GM12878 (cell line): ENCODE measurements at places on chromosomes 3 and 15.
A peak's percentile ranks its signal among the peaks of the same experiment; 100 is the strongest.

DNA sequence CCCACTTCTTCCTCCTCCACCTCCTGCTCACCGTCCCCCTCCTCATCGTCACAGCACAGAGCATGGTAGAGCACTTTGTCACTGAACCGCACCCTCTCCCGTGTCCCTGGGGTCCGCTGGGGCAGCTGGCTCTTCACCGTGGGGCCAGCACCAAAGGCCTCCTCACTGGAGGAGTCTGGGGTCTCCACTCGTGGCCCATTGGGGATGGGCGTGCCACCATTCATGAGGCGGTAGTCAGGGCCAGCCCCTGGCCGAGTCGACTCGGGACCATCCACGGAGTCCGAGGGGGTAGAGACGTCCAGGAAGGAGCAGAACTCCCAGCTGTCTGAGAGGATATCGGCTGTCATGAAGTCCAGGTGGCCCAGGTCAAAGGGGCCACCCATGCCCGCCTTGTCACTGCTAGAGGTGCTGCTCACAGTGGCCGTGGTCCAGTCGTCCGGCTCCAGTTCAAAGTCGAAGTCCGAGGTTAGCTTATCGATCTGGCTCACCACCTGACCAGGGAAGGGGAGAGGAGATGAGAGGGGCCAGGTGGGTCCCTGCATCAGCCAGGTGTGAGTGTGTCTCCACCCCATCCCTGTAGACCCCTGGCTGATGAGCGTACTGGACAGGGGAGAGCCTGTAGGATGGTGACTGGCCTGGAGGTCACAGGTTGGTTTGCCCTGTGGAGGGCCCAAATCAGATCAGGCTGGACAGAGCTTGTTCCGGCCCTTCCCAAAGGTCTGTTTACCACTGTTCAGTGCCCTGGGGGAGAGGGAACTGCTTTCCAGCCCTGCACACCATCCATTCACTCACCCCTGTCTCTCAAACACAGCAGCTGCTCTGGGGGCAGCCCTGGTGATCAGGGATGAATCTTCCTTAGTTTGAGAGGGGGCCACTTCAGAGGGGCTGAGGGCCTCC is 12.8 kb downstream of the INSYN1 start:
- no peak for DNase-seq

- DNase-seq: no peak
Observed at GRCh38 chr15:94968133-94968532, 736.8 kb downstream of the MCTP2 start.

DNA sequence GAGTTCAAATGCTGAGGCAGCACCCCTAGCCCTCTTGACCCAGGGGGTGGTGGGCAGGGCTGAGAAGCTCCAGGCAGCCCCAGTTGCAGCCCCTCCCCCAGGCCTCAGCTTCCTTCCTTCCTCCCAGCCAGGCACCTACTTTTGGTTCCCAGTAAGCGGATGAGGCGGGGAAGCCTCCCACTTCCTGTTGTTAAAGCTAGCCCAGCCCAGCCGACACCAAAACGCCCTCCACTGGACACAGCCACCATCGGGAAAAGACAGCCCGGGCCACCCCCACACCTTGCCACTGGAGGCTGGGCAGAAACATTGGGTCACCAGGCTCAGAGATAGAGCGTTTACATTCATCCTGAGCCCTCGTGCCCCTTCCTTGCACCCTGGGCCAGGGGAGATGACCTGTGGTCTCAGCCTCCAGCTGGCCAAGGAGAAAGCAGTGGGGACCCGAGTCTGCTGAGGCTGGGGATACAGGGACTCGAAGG is 3.5 kb downstream of the DUSP7 start:
- peak; percentile 36 for DNase-seq

DNA sequence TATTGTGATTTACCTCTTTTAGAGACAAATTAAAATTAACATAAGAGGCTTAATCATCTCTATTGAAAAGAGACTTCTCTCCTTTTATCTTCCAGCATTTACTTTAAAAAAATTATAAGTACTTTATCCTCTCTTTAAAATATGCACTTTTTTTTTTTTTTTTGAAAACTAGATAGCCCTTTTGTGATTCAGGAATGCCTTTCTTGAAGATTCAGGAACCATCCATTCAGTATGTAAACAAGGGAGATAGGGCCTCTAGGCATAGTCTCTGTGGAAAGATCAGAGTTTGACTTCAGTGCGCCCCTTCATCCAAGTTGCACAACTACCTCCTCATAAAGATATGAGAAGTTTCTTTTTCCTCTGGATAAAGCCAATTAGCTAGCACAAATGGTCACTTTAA is 1163.7 kb downstream of the SI start:
- no peak for DNase-seq

DNA sequence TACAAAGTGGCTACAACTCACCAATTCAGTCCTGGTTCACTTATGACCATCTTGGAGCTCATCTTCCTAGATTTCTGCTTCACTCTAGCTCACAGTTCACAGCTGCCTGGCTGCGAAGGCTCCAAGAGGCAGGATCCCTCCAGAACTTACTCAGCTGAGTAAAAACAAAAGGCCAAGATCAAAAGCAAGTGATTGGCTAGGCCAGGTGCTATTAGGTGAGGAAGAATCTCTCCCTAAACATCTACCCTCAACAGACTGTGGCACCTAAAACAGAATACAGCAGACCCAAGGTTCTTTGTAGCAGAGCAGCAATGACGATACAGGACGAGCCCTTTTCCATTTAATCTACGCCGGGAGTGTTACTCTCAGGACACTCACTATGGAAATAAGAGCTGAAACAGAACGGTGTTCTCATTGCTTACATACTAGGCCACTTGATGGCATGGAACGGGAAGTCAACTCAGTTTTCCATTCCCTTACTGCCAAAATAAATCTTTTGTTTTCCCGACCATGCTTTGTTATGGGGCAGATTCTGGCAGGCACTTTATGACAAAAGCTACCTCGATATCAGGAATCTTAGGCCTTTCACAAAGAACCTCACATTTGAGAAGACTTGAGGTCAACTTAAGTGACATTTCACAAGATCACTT is 901 bp downstream of the ICE2 start:
- DNase-seq: peak; percentile 15

DNA sequence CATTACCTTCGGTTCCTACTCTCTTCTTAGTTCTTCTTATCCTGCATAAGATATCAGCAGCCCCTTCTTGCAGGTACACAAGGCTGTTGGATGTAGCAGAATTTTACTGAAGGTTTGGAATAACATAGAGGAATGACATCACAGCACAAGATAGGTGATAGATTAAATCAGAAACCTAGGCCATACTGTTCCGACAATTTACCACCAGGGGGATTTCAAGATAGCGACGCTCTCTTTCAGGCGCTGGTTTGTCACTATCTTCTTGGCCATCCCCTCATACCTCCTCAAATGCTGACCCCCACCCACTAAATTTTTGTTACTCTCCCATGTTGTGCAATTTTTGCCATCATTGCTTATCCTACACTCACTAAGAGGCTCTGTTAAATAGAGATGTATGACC is 3.5 kb downstream of the SIDT1 start:
- no peak for DNase-seq

GRCh38 chr3:140588558-140588957 is 89.3 kb upstream of the TRIM42 start:
- no peak for DNase-seq

DNA sequence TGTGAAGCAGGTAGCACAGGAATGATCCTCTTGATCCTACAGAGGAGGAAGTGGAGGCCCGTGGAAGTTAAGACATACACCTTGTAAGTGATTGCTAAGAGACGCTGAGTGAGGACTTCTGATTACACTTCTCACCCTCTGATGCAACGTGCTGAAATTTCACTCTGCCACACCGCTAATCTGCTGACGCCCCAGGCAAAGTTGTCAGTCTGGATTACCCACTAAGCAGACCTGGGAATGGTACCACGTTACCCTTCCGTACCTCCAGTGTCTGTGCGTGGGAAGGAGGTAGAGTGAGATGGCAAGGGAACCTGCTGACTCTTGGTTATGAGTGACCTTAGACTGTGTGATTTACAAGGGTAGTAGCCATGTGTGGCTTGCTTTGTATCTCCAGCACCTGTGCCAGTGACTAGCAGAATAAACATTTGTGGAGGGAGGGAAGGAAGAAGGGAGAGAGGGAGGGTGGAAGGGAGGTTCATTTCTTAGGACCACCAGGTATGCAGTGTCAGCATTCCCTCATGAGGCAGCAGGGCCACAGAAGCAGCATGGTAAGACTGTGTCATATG is 115.0 kb downstream of the ALDH1A2 start:
- no peak for DNase-seq

- DNase-seq: no peak
Observed at GRCh38 chr15:43194795-43195194, 9.6 kb downstream of the CCNDBP1 start.

DNA sequence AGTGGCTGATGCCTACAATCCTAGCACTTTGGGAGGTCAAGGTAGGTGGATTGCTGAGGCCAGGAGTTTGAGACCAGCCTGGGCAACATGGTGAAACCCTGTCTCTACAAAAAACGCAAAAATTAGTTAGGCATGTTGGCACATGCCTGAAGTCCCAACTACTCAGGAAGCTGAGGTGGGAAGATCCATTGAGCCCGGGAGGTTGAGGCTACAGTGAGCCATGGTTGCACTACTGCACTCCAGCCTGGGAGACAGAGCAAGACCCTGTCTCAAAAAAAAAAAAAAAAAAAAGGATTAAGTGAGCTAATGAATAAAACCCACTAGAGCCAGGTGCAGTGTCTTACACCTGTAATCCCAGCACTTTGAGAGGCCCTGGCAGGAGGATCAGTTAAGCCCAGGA is 6.7 kb upstream of the SEC11A start:
- DNase-seq: no peak
